Muscle of leg (tissue), 16 donors: ENCODE measurements at places on chromosomes 12 and 14.
A peak's percentile ranks its signal among the peaks of the same experiment; 100 is the strongest.

- DNase-seq, result no peak
- H3K4me3 ChIP-seq, result no peak overlapping the region
- peaks cover 10% of the 10 kb centered on the region for H3K4me1 ChIP-seq
- H3K27ac ChIP-seq, result no peak overlapping the region
- H3K27me3 ChIP-seq, result no peaks in the 10 kb centered on the region
- no peaks in the 10 kb centered on the region for H3K36me3 ChIP-seq
These were observed 223.2 kb downstream of the KTN1 start for GRCh38 chr14:55802986-55803872.

DNA sequence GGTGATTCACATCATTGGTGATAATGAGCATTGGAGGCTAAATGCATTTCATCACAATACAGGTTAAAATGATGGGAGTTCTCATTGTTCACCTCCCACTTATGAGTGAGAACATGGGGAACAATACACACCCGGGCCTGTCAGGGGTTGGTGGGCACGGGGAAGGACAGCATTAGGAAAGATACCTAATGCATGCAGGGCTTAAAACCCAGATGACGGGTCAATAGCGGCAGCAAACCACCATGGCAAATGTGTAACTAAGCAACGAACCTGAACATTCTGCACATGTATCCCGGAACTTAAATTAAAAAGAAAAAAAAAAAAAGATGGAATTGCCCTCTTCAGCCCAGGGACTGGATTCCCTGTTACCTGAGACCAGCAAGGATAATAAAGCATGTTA, 2.3 kb upstream of the LUM start:
- no peak overlapping the region for H3K4me3 ChIP-seq
- H3K27me3 ChIP-seq, result no peaks in the 10 kb centered on the region
- DNase-seq, result no peak
- no peak overlapping the region for H3K27ac ChIP-seq
- no peaks in the 10 kb centered on the region for H3K36me3 ChIP-seq

- DNase-seq, result no peak
- H3K27me3 ChIP-seq, result no peaks in the 10 kb centered on the region
- no peak overlapping the region for H3K4me3 ChIP-seq
- H3K27ac ChIP-seq, result no peak overlapping the region
- H3K36me3 ChIP-seq, result no peaks in the 10 kb centered on the region
These were observed 209.6 kb upstream of the RTL1 start for GRCh38 chr14:101113108-101113612.

- no peaks in the 10 kb centered on the region for H3K36me3 ChIP-seq
- DNase-seq, result no peak
- no peak overlapping the region for H3K27ac ChIP-seq
- no peaks in the 10 kb centered on the region for H3K4me1 ChIP-seq
- no peak overlapping the region for H3K4me3 ChIP-seq
- no peaks in the 10 kb centered on the region for H3K27me3 ChIP-seq
These were observed 59.9 kb downstream of the PKP2 start for GRCh38 chr12:32836710-32837109.

GRCh38 chr12:80684077-80684495, 23.3 kb upstream of the MYF6 start:
- H3K4me1 ChIP-seq, result no peaks in the 10 kb centered on the region
- no peaks in the 10 kb centered on the region for H3K27me3 ChIP-seq
- H3K36me3 ChIP-seq, result no peaks in the 10 kb centered on the region

- no peak overlapping the region for H3K27ac ChIP-seq
- no peaks in the 10 kb centered on the region for H3K27me3 ChIP-seq
- H3K4me1 ChIP-seq, result no peaks in the 10 kb centered on the region
- H3K4me3 ChIP-seq, result no peak overlapping the region
- H3K36me3 ChIP-seq, result no peaks in the 10 kb centered on the region
These were observed 10.1 kb downstream of the SPATS2 start for GRCh38 chr12:49377386-49377785.

- no peaks in the 10 kb centered on the region for H3K36me3 ChIP-seq
- DNase-seq, result no peak
- H3K27ac ChIP-seq, result no peak overlapping the region
- H3K4me1 ChIP-seq, result no peaks in the 10 kb centered on the region
- H3K4me3 ChIP-seq, result no peak overlapping the region
- H3K27me3 ChIP-seq, result no peaks in the 10 kb centered on the region
These were observed 59.5 kb downstream of the IFNG-AS1 start for GRCh38 chr12:68048648-68049297.

- no peaks in the 10 kb centered on the region for H3K36me3 ChIP-seq
- DNase-seq, result no peak
- H3K27me3 ChIP-seq, result no peaks in the 10 kb centered on the region
These were observed 15.5 kb upstream of the TMEM233 start for GRCh38 chr12:119578112-119578511.

DNA sequence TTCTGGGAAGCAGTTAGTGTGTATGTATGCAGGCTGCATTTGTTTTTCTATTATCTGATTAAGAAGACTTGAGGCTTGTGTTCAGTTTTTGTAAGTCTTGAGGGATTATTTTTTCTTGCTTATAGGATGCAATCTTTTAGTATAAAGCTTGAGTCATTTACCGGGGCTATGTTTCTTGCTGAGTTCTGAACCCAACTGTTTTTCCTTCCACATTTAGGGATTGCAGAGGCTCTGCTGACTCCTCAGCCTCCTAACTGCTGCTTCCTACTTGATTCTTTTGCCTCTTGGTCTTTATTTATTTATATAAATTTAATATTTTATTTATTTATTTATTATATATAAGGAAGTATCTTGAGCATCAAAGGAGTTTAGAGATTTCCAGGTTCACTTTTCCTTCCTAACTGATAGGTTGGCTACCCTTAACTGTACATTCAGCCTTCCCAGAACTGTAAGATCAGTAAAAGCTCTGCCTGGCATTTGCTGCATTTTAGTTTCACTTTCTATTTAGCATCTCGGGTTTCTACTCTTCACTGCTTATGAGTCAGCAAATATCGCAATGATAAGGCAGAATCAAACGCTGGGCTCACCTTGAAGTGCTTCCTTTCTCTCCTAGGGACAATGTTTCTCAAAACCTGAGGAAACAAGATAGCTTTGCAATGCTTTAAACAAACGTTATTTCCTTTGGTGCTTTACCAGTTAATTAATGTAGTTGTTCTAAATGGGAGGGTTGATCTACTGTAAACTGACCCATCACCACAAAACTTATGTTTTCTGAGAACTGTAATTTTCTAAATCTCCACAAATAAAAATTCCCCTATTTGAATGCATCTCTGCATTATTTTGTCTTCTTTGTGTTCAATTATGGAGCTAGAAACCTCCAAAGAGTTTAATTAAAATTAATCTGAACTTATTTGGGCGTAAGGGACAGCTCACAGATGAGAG, 1183.7 kb upstream of the TMEM132C start:
- DNase-seq, result peak; percentile 91
- no peaks in the 10 kb centered on the region for H3K36me3 ChIP-seq
- H3K4me3 ChIP-seq, result peak overlapping the region; percentile 27
- H3K27me3 ChIP-seq, result no peaks in the 10 kb centered on the region

- H3K4me3 ChIP-seq, result peak overlapping the region; percentile 65
- H3K27me3 ChIP-seq, result no peaks in the 10 kb centered on the region
- DNase-seq, result peak; percentile 77
- peak overlapping the region; percentile 96 for H3K27ac ChIP-seq
- H3K36me3 ChIP-seq, result peaks cover 15% of the 10 kb centered on the region
These were observed 1.0 kb upstream of the SLC38A2 start for GRCh38 chr12:46373301-46374296.

- no peak overlapping the region for H3K27ac ChIP-seq
- H3K27me3 ChIP-seq, result no peaks in the 10 kb centered on the region
- no peak overlapping the region for H3K4me3 ChIP-seq
- H3K4me1 ChIP-seq, result no peaks in the 10 kb centered on the region
- DNase-seq, result no peak
- no peaks in the 10 kb centered on the region for H3K36me3 ChIP-seq
These were observed 20.2 kb downstream of the CD163 start for GRCh38 chr12:7483343-7483742.

GRCh38 chr12:49733219-49734017, 7.9 kb upstream of the TMBIM6 start:
- H3K4me1 ChIP-seq, result no peaks in the 10 kb centered on the region
- no peaks in the 10 kb centered on the region for H3K36me3 ChIP-seq
- no peak for DNase-seq
- peaks cover 5% of the 10 kb centered on the region for H3K27me3 ChIP-seq
- H3K4me3 ChIP-seq, result no peak overlapping the region

GRCh38 chr12:67410667-67411067, 141.5 kb downstream of the CAND1 start:
- H3K27me3 ChIP-seq, result no peaks in the 10 kb centered on the region
- peak; percentile 70 for DNase-seq
- no peak overlapping the region for H3K27ac ChIP-seq
- H3K4me1 ChIP-seq, result peaks cover 14% of the 10 kb centered on the region
- no peaks in the 10 kb centered on the region for H3K36me3 ChIP-seq

- H3K27me3 ChIP-seq, result peaks cover 7% of the 10 kb centered on the region
- DNase-seq, result peak; percentile 7
- no peaks in the 10 kb centered on the region for H3K4me1 ChIP-seq
- no peak overlapping the region for H3K4me3 ChIP-seq
- no peaks in the 10 kb centered on the region for H3K36me3 ChIP-seq
These were observed 514.6 kb downstream of the MED13L start for GRCh38 chr12:115762936-115763335.

- H3K36me3 ChIP-seq, result no peaks in the 10 kb centered on the region
- H3K4me1 ChIP-seq, result no peaks in the 10 kb centered on the region
- H3K27ac ChIP-seq, result no peak overlapping the region
- no peak for DNase-seq
- H3K4me3 ChIP-seq, result no peak overlapping the region
- peaks cover 3% of the 10 kb centered on the region for H3K27me3 ChIP-seq
These were observed 753 bp downstream of the RPH3A start for GRCh38 chr12:112792301-112792700.

GRCh38 chr12:22282283-22282682, 52.2 kb downstream of the ST8SIA1 start:
- peak; percentile 85 for DNase-seq
- peak overlapping the region; percentile 76 for H3K27ac ChIP-seq
- H3K36me3 ChIP-seq, result no peaks in the 10 kb centered on the region
- peaks cover 6% of the 10 kb centered on the region for H3K4me1 ChIP-seq

DNA sequence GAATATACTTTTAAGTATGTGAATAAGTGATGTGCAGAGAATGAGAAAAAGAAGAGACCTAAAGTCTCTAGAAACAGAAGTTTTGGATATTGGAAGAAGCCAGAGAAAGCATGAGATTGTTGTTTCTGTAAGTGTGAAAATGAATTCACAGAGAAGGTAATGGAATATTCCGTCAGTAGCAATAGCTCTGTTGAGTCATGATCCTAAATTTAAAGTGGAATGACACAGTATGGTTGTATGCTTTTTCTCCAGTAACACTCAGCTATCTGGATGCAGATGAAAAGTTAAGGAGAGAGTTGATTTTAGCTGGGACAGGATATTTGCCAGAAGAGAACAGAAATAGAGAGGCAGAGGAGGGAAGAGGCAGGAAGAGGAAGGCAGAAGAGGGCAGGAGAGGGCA, 1166.3 kb downstream of the GALC start:
- no peak overlapping the region for H3K27ac ChIP-seq
- H3K36me3 ChIP-seq, result no peaks in the 10 kb centered on the region
- DNase-seq, result no peak
- no peaks in the 10 kb centered on the region for H3K4me1 ChIP-seq
- H3K27me3 ChIP-seq, result no peaks in the 10 kb centered on the region
- no peak overlapping the region for H3K4me3 ChIP-seq
